Thymus (tissue), 14 donors: ENCODE measurements at places on chromosomes 7 and 10. TPM values are rescaled to one million over a fixed set of nuclear protein-coding genes. Genes with fewer than 3 reads are reported as not detected.

LRRC4 gene
- total RNA-seq = 1.6 TPM

DNA sequence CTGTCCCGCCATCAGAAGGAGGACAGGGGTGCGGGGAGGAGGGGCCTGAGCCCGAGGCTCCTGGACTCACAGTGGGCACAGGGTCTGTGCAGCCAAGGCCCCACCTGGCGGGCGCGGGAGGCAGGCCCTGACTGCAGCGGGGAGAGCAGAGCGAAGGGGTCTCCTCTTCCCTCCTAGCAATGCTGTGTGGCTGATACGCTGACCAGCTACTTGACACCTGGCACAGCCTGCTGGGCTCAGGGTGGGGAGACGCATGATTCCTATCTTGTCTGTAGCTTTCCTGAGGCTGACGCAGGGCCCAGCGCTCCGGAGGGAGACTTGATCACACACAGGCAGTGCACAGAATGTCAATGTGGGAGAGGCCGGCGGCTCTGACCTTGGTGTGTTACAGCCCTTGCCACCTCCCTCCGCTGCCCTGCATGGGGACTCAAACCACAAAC is 174.9 kb downstream of the ELFN1 start:
- peaks cover 9% of the 10 kb centered on the region for H3K36me3 ChIP-seq
- H3K4me1 ChIP-seq = no peaks in the 10 kb centered on the region
- no peak overlapping the region for H3K27ac ChIP-seq
- no peak overlapping the region for H3K4me3 ChIP-seq
- no peak for DNase-seq

SCART1 gene
- total RNA-seq = 0.94 TPM

DNA sequence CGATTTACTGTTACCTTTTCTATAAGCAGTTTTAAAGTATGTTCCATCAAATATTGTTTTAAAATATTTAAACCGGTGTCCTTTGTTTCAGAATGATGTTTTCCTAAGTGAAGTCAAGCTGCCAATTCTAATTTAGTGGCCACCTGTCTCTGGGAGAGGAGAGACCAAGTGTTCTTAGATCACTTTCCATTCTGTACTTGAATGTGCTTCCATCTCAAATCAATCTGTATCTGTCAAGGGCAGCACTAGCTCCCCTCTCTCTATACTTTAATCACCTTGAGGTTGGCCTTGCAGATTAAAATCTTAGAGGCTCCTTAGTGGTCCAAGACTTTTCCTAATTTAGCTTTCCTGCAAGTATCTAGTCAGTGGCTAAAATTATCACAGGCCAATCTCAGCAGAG is 49.6 kb downstream of the LGI1 start:
- H3K27me3 ChIP-seq = no peaks in the 10 kb centered on the region
- H3K27ac ChIP-seq = no peak overlapping the region
- no peak for DNase-seq
- H3K4me1 ChIP-seq = no peaks in the 10 kb centered on the region
- H3K36me3 ChIP-seq = no peaks in the 10 kb centered on the region

- peak overlapping the region; percentile 94 for H3K27ac ChIP-seq
- H3K4me1 ChIP-seq = peaks cover 31% of the 10 kb centered on the region
- no peak for DNase-seq
- H3K36me3 ChIP-seq = peaks cover 3% of the 10 kb centered on the region
These were observed 14.7 kb downstream of the HSPB1 start for GRCh38 chr7:76316984-76317781.

- no peaks in the 10 kb centered on the region for H3K27me3 ChIP-seq
- H3K4me1 ChIP-seq = no peaks in the 10 kb centered on the region
- no peak overlapping the region for H3K27ac ChIP-seq
- H3K4me3 ChIP-seq = no peak overlapping the region
These were observed 350.9 kb downstream of the ANKRD30A start for GRCh38 chr10:37476285-37476684.

DNA sequence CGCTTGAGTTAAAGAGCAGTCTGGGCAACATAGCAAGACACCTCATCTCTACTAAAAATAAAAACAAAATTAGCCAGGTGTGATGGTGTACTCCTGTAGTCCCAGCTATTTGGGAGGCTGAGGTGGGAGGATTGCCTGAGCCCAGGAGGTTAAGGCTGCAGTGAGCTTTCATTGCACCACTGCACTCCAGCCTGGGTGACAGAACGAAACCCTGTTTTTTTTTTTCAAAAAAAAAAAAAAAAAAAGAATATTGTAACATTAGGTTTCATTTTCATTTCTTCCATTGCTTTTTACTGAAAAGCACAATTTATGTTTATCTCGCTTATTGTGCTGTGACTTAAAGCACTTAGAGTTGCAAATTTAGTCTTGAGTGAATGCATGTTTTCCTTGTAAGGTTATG is 80.0 kb downstream of the MLLT10 start:
- H3K36me3 ChIP-seq = peaks cover 16% of the 10 kb centered on the region
- H3K27me3 ChIP-seq = no peaks in the 10 kb centered on the region
- no peak overlapping the region for H3K27ac ChIP-seq
- H3K4me3 ChIP-seq = no peak overlapping the region

DNA sequence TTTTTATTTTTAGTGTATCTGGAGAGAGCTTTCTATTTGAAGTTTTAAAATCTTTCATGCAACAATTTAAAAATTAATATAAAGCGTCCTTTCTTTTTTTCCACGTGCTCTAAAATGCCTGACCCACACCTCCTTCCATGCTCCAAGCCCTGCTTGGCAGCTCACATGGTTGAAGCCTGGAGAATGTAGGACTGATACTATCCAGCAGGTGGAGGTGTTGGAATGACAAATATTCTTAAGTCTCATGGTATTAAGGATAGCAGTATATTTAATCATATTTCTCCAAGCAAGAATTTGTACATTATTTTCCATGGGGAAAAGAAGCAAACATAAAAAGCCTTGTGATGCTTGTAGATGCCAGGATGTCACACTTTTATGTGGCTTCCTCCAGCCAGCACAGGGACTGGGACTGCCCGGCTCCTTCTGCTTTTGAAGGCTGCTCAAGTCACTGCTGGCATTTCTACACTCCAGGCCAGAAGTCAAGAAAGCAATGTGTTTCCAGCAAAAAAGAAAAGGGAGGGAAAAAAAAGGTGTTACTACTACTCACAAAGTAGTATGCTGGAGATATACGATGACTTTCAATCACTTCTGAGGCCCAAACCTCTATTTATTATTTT is 49.7 kb downstream of the BZW2 start:
- peak; percentile 2 for DNase-seq
- H3K27ac ChIP-seq = no peak overlapping the region
- H3K36me3 ChIP-seq = peaks cover 15% of the 10 kb centered on the region
- H3K4me3 ChIP-seq = no peak overlapping the region

DNA sequence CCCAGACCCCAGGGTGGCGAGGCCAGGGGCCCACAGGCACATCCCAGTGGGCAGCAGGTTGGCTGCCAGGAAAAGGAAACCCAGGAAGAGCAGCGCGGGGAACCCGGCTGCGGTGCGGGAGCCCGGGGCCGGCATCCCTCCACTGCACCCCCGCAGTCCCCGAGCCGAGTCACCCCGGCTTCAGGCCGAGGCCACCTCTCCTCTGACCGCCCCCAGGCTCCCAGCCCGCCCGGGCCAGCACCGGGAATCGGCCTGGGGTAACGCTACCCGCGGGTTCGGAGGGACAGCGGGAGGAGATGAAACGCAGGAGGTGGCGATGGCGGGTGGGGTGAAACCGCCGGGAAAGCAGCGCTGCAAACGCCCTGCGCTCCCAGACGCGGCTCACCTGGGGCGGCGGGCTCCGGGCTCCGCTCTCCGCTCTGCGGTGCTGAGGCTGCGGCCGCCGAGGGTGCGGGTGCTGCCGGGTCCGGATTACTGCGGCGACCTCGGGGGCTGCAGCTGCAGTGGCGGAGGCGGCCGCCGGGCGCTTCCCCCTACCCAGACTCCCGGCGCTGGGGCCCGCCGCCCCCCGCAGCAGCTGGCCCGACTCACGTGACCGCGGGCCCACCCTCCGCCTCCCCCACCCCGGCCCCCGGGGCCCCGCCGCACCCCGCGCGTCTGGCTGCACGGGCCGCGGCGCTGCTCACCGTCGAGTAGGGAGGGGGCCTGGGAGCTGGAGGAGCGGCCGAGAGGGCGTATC is at the start of gene SCRN1:
Gene SCRN1 (minus strand): TSS at position 545 of the 739 bp plus-strand sequence. CDS start 20,734 bp downstream, outside the sequence.
- H3K4me3 ChIP-seq = peak within 1 kb of the TSS; percentile 91
- peaks cover 27% of the 10 kb centered on the region for H3K4me1 ChIP-seq
- H3K36me3 ChIP-seq = no peaks in the 10 kb centered on the region
- no peaks in the 10 kb centered on the region for H3K27me3 ChIP-seq

DNA sequence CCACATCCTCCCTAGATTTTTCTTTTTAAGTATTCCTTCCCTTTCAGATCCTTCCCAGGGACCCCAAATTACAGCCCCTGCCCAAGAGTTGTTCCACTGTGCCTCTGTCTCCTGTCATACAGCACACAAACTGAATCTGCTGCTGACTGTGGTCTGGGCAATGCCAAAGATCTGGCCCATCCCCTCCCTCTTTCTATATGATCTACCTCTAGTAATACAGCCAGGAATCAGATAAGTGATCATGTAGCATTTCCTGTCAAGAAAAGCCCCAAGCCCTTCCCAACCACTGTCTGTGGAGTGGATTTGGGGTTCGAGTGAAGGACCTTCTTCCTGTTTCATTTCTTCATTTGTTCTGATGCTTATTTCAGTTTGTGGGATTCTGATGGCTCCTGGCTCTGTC is 6.7 kb downstream of the STX1A start:
- no peak overlapping the region for H3K4me3 ChIP-seq
- DNase-seq = no peak
- no peaks in the 10 kb centered on the region for H3K36me3 ChIP-seq
- H3K27me3 ChIP-seq = peaks cover 10% of the 10 kb centered on the region

- H3K36me3 ChIP-seq = no peaks in the 10 kb centered on the region
- no peak overlapping the region for H3K4me3 ChIP-seq
- H3K27ac ChIP-seq = no peak overlapping the region
- no peaks in the 10 kb centered on the region for H3K27me3 ChIP-seq
These were observed 471.1 kb upstream of the GALNT17 start for GRCh38 chr7:70660819-70661191.

EVX1 gene
- total RNA-seq = not detected

DNA sequence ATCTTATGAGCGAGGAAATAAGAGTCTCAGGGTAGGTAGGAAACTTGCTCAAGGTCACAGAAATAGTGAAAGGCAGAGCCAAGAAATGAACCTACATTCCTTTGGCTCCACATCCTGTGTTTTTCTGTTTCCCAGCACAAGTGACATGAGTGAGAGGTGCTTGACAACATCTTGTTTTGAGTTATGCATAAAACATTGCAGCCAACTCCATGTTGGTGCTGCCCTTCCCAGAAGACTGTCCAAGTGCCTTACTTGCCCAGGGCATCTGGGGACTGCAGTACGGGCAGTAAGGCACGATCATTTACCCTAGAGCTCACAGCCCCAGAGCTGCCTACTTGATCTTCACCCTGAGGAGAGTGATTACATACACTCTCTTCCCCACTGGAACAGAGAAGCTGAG is 148.8 kb downstream of the NOC3L start:
- no peaks in the 10 kb centered on the region for H3K27me3 ChIP-seq
- H3K4me3 ChIP-seq = no peak overlapping the region
- H3K36me3 ChIP-seq = no peaks in the 10 kb centered on the region

- H3K27ac ChIP-seq = peak overlapping the region; percentile 54
- H3K4me1 ChIP-seq = peaks cover 4% of the 10 kb centered on the region
- peak; percentile 55 for DNase-seq
- peaks cover 3% of the 10 kb centered on the region for H3K36me3 ChIP-seq
These were observed 132.1 kb downstream of the NRBF2 start for GRCh38 chr10:63265222-63265617.

GRCh38 chr7:90957883-90958282 is 306.4 kb upstream of the FZD1 start:
- no peaks in the 10 kb centered on the region for H3K27me3 ChIP-seq
- H3K4me1 ChIP-seq = no peaks in the 10 kb centered on the region
- H3K4me3 ChIP-seq = no peak overlapping the region
- no peaks in the 10 kb centered on the region for H3K36me3 ChIP-seq
- no peak for DNase-seq
- H3K27ac ChIP-seq = no peak overlapping the region

GSDME gene
- total RNA-seq = 1.9 TPM

GRCh38 chr10:49289480-49289879 is 9.5 kb upstream of the C10orf71 start:
- H3K4me1 ChIP-seq = no peaks in the 10 kb centered on the region
- H3K36me3 ChIP-seq = no peaks in the 10 kb centered on the region
- no peak overlapping the region for H3K27ac ChIP-seq

GRCh38 chr7:101538596-101539459 is 90.3 kb downstream of the MYL10 start:
- H3K4me3 ChIP-seq = no peak overlapping the region
- H3K27ac ChIP-seq = no peak overlapping the region
- peaks cover 2% of the 10 kb centered on the region for H3K27me3 ChIP-seq
- no peaks in the 10 kb centered on the region for H3K36me3 ChIP-seq
- DNase-seq = no peak
- H3K4me1 ChIP-seq = no peaks in the 10 kb centered on the region

DNA sequence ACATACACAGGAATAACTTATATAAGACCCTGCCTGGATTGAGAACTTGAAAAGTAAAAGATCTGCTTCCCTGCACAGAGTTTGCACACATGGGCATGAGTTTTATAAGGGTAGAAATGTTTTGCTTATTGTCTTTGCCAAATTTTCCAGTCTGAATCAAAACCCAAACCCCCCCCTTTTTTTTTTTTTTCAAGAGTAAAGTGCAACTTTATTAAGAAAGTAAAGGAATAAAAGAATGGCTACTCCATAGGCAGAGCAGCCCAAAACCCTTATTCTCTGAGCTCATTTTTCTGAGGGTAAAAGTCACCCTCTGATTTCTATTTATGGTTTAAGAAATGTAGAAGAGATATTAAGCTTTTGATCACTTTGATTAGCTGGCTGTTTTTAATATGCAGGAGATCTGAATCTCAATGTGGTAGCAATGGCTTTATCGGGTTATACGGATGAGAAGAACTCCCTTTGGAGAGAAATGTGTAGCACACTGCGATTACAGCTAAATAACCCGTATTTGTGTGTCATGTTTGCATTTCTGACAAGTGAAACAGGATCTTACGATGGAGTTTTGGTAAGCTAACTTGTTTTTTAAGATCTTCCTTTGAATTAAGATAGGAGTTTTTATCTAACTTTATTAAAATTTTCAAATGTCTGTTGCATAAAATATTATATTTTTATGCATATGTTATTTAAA is 18.7 kb downstream of the MIOS start:
- no peak overlapping the region for H3K27ac ChIP-seq
- H3K4me3 ChIP-seq = no peak overlapping the region
- DNase-seq = no peak

HHEX gene
- total RNA-seq = 3.0 TPM
